ENCODE measurements at places on chromosomes 2 and 18. TPM values are rescaled to one million over a fixed set of nuclear protein-coding genes. Genes with fewer than 3 reads are reported as not detected.

Gene CELF4
- total RNA-seq = 3.3 TPM

DNA sequence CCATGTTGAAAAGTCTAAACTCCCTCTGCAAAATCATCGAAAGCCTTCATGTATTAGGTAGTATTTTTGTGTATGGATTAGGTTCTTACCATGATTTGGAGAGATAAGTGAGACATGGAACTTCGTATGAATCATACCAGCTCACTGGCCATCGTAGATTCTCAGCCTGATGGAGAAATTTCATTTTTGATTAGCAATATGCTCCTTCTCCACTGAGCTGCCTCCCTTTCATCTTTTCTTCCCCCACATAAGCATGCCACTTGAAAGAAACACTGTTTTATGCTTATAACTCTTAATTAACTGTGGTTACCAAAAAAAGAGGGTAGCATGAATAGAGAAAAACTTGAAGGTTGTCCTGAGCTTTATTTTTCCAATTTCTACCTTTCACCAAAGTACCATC, 111.9 kb downstream of the NCK2 start:
- no peak overlapping the region for H3K27ac ChIP-seq
- H3K4me1 ChIP-seq = peaks cover 17% of the 10 kb centered on the region
- no peaks in the 10 kb centered on the region for H3K27me3 ChIP-seq
- H3K4me3 ChIP-seq = no peak overlapping the region

DNA sequence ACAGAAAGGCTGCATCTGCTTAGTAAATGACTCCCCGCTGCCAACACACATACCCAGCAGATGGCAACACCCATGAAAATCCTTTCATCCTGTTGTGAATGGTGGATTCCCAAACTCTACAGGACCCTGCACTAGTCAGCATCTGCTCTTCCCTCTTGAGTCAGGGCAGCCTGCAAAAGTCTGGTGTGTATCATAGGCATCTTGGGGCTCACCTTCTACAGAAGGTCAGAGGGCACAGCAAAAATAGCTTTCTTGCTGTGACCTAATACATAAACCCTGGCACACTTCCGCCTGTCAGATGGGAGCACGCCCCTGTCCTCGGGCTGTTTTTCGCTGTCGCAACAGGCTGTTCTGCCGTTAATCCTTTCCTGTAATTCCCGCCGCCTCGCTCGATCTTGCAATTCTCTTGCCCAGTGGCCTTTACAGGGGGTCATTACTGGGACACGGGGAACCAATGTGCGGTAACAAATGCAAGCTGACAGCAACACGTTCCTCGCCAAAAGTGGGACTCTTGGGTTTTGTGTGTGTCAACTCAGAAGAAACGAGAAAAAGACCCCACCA, 19.9 kb upstream of the SCYGR1 start:
- no peak overlapping the region for H3K27ac ChIP-seq
- no peak for DNase-seq
- H3K4me3 ChIP-seq = no peak overlapping the region
- no peaks in the 10 kb centered on the region for H3K27me3 ChIP-seq
- no peaks in the 10 kb centered on the region for H3K36me3 ChIP-seq

- no peaks in the 10 kb centered on the region for H3K27me3 ChIP-seq
- H3K4me3 ChIP-seq = no peak overlapping the region
- peaks cover 22% of the 10 kb centered on the region for H3K4me1 ChIP-seq
- H3K36me3 ChIP-seq = peaks cover 18% of the 10 kb centered on the region
These were observed 65.3 kb upstream of the AMMECR1L start for GRCh38 chr2:127951026-127951425.

GRCh38 chr2:199344012-199344411, 113.7 kb downstream of the SATB2 start:
- no peaks in the 10 kb centered on the region for H3K36me3 ChIP-seq
- no peak overlapping the region for H3K27ac ChIP-seq
- no peaks in the 10 kb centered on the region for H3K27me3 ChIP-seq
- no peak overlapping the region for H3K4me3 ChIP-seq
- DNase-seq = no peak

- H3K4me3 ChIP-seq = peak overlapping the region; percentile 93
- H3K36me3 ChIP-seq = no peaks in the 10 kb centered on the region
- H3K27me3 ChIP-seq = no peaks in the 10 kb centered on the region
- peak overlapping the region; percentile 85 for H3K27ac ChIP-seq
- DNase-seq = no peak
- H3K4me1 ChIP-seq = peaks cover 27% of the 10 kb centered on the region
These were observed 634 bp upstream of the DIS3L2 start for GRCh38 chr2:231960810-231961348.

DNA sequence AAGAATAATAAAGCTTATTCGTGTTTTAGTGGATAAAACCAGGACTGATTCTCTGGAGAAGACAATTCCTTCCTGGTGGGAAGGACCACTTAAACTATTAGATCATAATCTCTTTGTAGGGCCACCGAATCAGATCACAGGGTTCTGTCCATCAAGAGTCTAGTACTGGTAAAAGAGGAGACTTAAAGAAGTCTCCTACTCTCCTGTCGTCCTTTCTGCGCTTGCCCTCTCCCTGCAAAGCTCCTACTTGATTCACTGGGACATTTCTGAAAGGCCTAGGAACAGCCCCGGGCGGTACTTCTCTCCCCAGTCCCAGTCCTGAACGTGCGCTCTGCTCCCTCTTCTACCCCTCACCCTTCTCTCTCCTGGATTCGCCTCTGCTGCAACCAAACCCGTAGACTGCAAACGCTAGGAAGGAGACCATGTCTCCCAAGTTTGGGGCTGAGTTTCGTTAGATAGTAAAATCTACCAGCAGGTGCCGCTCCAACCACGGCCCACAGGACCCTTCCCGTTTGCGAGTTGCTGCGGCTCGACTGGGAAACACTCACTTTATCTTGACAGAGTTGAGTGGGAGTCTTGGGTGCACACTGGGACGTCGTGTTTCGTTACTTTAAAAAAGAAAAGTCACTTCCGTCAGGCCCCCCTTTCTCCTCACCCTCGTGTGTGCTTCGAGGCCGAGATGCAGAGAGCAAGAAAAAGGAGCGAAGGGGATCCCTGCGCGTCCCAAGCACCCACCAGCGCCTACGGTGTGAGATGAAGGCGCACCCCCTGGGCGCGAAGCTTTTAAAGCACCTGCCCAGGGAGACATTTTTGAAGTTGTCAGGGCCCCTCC, 923 bp downstream of the FIGLA start:
- DNase-seq = peak; percentile 70
- no peak overlapping the region for H3K27ac ChIP-seq
- peaks cover 19% of the 10 kb centered on the region for H3K4me1 ChIP-seq
- H3K4me3 ChIP-seq = no peak overlapping the region
- no peaks in the 10 kb centered on the region for H3K36me3 ChIP-seq

GRCh38 chr2:111659361-111660333, 224.3 kb downstream of the ANAPC1 start:
- H3K4me3 ChIP-seq = no peak overlapping the region
- peak; percentile 57 for DNase-seq
- peak overlapping the region; percentile 84 for H3K27ac ChIP-seq
- H3K36me3 ChIP-seq = no peaks in the 10 kb centered on the region
- peaks cover 11% of the 10 kb centered on the region for H3K4me1 ChIP-seq

Gene DNAH6
- total RNA-seq = 2.6 TPM

- no peak for DNase-seq
- H3K4me1 ChIP-seq = peaks cover 12% of the 10 kb centered on the region
- H3K27ac ChIP-seq = no peak overlapping the region
- H3K36me3 ChIP-seq = no peaks in the 10 kb centered on the region
- H3K27me3 ChIP-seq = no peaks in the 10 kb centered on the region
These were observed 39.4 kb downstream of the ACOXL start for GRCh38 chr2:110771547-110772382.

GRCh38 chr2:85846411-85846810, 42.4 kb downstream of the ST3GAL5 start:
- no peaks in the 10 kb centered on the region for H3K27me3 ChIP-seq
- H3K4me3 ChIP-seq = no peak overlapping the region
- no peak for DNase-seq
- no peaks in the 10 kb centered on the region for H3K4me1 ChIP-seq
- no peaks in the 10 kb centered on the region for H3K36me3 ChIP-seq

GRCh38 chr2:219901155-219901554, 273.7 kb downstream of the SLC4A3 start:
- no peak for DNase-seq
- H3K36me3 ChIP-seq = no peaks in the 10 kb centered on the region
- no peak overlapping the region for H3K27ac ChIP-seq
- H3K4me3 ChIP-seq = no peak overlapping the region
- no peaks in the 10 kb centered on the region for H3K4me1 ChIP-seq
- no peaks in the 10 kb centered on the region for H3K27me3 ChIP-seq

- DNase-seq = no peak
- no peaks in the 10 kb centered on the region for H3K4me1 ChIP-seq
- H3K4me3 ChIP-seq = no peak overlapping the region
- peaks cover 2% of the 10 kb centered on the region for H3K36me3 ChIP-seq
- H3K27me3 ChIP-seq = no peaks in the 10 kb centered on the region
- no peak overlapping the region for H3K27ac ChIP-seq
These were observed 24.6 kb downstream of the PRKRA start for GRCh38 chr2:178426388-178426787.

Gene PKDCC
- 25.7 TPM for total RNA-seq

GRCh38 chr2:206240327-206240726, 34.1 kb upstream of the ZDBF2 start:
- H3K27ac ChIP-seq = no peak overlapping the region
- no peak overlapping the region for H3K4me3 ChIP-seq
- DNase-seq = no peak
- no peaks in the 10 kb centered on the region for H3K36me3 ChIP-seq
- no peaks in the 10 kb centered on the region for H3K27me3 ChIP-seq

DNA sequence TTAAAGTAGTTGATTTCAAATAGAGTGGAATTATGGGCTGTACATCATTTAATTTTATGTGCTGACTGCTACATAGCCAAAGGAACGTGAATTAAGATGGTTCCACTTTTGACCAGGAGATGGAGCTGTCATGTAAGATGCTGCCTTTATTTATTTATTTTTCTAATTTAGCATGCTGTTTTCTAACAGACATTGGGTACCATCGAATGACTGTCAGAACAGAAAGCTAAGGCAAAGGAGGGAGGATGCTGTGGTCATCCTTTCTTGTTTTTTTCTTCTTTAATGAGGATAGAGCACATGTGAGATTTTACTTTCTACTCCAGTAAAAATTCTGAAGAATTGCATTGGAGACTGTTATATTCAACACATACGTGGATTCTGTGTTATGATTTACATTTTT, at the start of gene SCN2A:
Gene SCN2A, plus strand, starts transcription at position 185 of the 400 bp plus-strand sequence. CDS start 56,410 bp downstream, outside the sequence.
- DNase-seq = no peak
- H3K4me1 ChIP-seq = no peaks in the 10 kb centered on the region
- no peak within 1 kb of the TSS for H3K4me3 ChIP-seq
- no peak within 1 kb of the TSS for H3K27ac ChIP-seq
- no peaks in the 10 kb centered on the region for H3K27me3 ChIP-seq
- no peaks in the 10 kb centered on the region for H3K36me3 ChIP-seq

DNA sequence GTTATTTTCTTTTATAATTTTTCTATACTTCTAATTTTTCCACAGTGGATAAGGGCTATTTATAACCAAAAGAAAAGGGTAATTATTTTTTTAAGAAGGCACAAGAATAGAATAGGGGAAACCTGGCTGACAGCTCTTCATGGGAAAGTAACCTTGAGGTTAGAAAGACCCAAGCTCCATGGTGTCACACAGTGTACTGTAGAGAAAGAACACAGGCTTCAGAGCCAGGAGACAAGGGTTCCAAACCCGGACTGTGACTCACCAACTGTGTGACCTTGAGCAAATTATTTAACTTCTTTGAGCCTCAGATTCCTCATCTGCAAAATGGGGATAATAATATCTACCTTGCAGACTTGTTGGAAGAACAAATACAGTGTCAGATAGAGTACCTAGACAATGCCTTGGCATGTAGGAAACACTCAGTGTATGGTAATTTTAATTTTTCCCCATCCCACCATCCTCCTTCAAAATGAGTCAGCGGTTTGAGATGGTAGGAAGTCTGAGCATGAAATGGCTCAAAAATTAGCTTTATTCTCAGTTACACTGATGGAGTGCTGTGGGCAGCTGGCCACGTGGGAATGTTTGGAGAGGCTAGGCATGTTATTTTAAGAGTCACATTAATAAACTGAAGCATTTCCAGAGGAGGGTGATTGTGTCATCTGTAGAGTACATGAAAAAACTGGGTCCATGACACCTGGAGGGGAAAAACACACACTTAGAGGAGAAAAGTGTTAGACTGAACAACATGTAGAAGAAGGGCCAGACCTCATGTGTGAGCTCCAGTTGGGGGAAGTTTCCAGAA, 36.7 kb downstream of the TMEM37 start:
- peaks cover 3% of the 10 kb centered on the region for H3K4me1 ChIP-seq
- DNase-seq = no peak
- H3K27ac ChIP-seq = no peak overlapping the region
- H3K4me3 ChIP-seq = no peak overlapping the region
- no peaks in the 10 kb centered on the region for H3K27me3 ChIP-seq

Gene GAL3ST2
- total RNA-seq = not detected

All from body of pancreas (tissue), 4 donors.